ENCODE measurements at places on chromosomes 11 and 22. TPM values are rescaled to one million over a fixed set of nuclear protein-coding genes. Genes with fewer than 3 reads are reported as not detected.

KRTAP5-11 gene
- not detected for total RNA-seq

ACR gene
- not detected for total RNA-seq

CTSF gene
- total RNA-seq, result 8.6 TPM

ZNF195 gene
- total RNA-seq, result 13.7 TPM

ATXN10 gene
- 154 TPM for total RNA-seq

CD248 gene
- total RNA-seq, result 21.9 TPM

EEF1G gene
- 1,416 TPM for total RNA-seq

CLCF1 gene
- 7.7 TPM for total RNA-seq

APOL5 gene
- not detected for total RNA-seq

HMOX1 gene
- 87.3 TPM for total RNA-seq

SMIM35 gene
- not detected for total RNA-seq

BATF2 gene
- 0.26 TPM for total RNA-seq

ISX gene
- total RNA-seq, result not detected

MIOX gene
- total RNA-seq, result not detected

P4HA3 gene
- total RNA-seq, result 10.6 TPM

OR4B1 gene
- total RNA-seq, result not detected

C1QTNF5 gene
- 22.6 TPM for total RNA-seq

FXYD2 gene
- not detected for total RNA-seq

OR8G5 gene
- not detected for total RNA-seq

ACRV1 gene
- not detected for total RNA-seq

RTN4R gene
- total RNA-seq, result 0.13 TPM

FIBIN gene
- 56.8 TPM for total RNA-seq

CCT8L2 gene
- total RNA-seq, result not detected

ANKK1 gene
- total RNA-seq, result 0.06 TPM

CARD16 gene
- 15.3 TPM for total RNA-seq

FAM83F gene
- total RNA-seq, result not detected

SLC22A9 gene
- not detected for total RNA-seq

MYO18B gene
- total RNA-seq, result 11.1 TPM

PATZ1 gene
- total RNA-seq, result 9.3 TPM

OR4D5 gene
- not detected for total RNA-seq

LINC01488 gene
- not detected for total RNA-seq

RFPL1 gene
- not detected for total RNA-seq

GAL3ST1 gene
- total RNA-seq, result not detected

LARGE2 gene
- not detected for total RNA-seq
